RPMI8226 (cell line): ENCODE measurements at places on chromosomes 12 and 14.

DNA sequence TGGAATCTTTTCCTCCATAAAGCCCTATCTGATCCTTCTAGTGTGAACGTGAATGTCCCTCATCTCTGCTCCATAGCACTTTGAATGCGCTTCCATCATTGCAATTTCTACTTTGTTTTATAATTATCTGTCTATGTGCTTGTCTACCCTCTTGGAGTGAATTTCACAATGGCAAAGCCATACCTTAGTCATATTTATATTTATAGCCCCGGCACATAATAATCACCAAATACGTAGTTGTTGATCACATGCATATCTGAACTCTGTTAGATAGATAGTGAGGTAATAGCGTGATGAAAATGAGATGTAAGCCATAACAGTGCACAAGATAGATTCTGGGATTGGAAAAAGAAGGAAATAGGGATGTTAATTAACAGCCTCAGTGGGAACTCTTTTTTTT, 55.2 kb downstream of the MSRB3 start:
- DNase-seq, result no peak

DNA sequence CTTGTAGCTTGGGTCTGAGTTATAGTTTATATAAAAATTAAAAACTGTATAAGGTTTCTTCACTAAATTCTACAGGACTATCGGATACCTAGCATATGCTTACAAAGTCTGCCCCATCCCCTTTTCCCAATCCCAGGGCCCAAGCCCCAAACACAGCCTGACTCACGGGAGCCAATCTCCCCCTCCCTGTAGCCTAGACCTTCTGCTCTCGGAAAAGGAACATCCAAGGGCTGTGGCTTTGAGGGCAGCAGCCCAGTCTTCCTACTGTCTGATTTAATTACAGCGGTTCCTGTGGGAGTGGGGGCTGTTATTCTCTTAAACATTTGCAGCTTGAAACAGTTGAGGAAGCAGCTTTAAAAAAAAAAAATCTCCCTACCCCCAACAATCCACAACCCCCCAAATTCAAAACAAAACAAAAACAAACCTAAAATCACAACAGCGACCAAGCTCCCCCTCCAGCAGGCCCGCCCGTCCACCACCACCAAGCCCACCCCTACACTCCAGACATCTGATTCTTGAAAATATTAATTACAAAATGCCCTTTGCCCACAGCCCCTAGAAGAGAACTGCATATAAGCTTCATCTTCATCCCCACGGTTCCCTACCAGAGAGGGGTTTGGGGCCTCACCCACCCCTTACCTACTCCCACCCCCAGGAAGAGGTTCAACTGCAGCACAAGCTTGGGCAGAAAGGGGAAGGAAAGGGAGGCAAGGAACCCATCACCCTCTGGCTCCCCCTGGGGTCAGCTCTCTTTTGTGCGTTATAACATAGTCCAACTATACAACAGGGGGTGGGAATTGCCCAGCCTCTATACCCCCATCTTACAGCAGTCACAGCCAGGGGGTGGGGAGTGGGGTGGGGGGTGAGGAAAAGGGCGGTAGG, 1.1 kb upstream of the PRKAG1 start:
- peak; percentile 64 for DNase-seq

GRCh38 chr14:20294636-20295035, 11.1 kb downstream of the TTC5 start:
- no peak for DNase-seq

DNA sequence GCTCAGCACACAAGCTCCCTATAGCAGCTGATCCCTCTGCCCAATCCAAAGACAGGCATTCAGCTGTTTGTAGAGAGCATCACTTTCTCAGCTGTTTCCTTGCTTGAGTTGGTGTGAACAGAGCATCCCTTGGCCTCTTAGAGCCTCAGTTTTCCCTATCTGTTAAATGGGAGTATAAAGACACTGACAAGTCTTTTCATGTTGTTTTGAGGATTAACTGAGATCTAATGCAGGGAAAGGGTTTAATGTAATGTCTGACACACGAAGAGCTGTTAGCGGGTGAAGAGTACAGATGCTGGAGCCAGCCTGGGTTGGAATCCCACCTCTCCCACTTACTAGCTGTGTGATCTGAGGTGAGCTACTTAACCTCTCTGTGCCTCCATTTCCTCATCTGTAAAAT, 149.5 kb downstream of the PHETA1 start:
- DNase-seq, result no peak

DNA sequence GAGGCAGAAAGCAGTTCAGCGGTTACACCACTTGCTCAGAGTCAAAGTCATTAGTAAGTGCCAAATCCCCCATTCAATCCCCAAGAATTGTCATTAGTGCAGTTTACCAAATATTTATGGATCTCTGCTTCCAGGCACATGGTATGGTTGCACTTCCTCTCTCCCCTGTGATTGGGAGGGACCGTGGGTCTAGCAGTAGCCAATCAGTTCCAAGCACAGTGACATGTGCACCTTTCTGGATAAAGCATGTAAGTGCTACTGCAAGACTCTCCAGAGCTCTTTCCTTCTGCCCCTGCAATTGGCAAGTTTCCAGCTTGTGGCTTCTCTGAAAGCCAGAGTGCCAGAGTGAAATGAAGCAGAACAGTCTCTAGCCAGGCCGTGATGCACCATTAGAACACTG, 85.3 kb upstream of the FLRT2 start:
- peak; percentile 16 for DNase-seq

- DNase-seq, result no peak
Measured at GRCh38 chr14:91878274-91878673, 10.9 kb upstream of the TC2N start.

DNA sequence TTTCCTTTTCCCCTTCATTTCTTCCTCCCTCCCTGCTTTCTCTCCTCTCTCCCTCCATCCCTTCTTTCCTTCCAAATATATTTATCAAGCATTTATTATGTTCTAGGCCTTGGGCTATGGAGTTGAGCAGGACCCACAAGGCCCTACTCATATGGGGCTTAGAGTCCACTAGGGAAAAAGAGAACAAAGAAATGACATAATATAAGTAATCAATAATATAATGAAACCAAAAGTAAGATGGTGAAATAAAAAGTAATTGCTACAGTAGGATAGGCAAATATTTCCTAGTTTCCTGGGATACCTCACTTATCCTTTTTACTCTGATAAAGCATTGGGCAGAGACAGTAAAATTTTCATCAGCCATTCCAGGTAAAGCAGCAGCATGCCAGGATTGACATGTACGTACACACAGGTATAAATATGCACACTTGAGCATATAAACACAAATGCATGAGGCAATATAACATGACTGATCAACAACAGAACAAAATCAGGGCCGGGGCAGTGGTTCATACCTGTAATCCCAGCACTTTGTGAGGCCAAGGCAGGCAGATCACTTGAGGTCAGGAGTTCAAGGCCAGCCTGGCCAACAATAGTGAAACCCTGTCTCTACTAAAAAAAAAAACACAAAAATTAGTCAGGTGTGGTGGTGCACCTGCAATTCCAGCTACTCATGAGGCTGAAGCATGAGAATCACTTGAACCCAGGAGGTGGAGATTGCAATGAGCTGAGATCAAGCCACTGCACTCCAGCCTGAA, 35.5 kb upstream of the CSRP2 start:
- no peak for DNase-seq

- no peak for DNase-seq
Measured at GRCh38 chr12:5485454-5485853, 53.5 kb downstream of the NTF3 start.

GRCh38 chr12:111359231-111359913, 9.5 kb downstream of the PHETA1 start:
- peak; percentile 23 for DNase-seq

DNA sequence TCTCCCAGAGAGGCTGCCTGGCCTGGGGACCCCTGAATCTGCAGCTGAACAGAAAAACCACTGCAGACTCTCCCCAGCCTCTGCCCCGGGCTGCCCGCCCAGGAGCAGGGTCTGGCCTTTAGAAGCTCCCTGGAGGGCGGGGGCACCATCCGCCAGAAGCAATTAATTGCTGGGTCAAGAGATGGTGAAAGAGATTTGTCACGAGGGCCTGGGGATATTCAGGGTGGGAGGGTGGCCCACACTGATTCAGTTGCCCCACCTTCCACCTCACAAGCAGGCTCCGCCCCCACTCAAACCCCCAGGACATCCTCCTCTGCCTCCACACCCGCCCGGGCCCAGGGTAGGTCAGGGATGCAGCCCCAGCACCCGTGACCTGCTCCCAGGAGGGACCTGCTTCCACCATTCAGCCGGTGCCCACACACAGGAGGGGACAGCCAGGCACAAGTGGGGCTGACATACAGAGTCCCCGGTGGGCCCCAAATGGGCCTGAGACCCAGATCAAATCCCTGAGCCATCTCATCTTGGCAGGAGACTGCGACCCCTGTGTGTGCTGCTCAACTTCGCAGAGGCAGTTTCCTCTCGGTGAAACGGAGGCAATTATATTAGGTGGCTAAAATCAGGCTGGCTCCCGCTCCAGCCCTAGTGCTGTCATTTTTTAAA, 23.0 kb downstream of the NCOR2 start:
- DNase-seq, result no peak

- peak; percentile 42 for DNase-seq
Measured at GRCh38 chr14:105087308-105087962, 22.2 kb upstream of the GPR132 start.

- DNase-seq, result no peak
Measured at GRCh38 chr14:33237115-33237740, 298.5 kb downstream of the NPAS3 start.

GRCh38 chr12:121720762-121721161, 8.2 kb downstream of the TMEM120B start:
- no peak for DNase-seq
